Activated naive CD8-positive, alpha-beta T cell treated with anti-CD3 and anti-CD28 coated beads, Interleukin-2, amount 10 ng/mL, durations not matched to agents 7 days and 5 days (primary cell): ENCODE measurements at places on chromosomes 4 and X. TPM values are rescaled to one million over a fixed set of nuclear protein-coding genes. Genes with fewer than 3 reads are reported as not detected.

- H3K27ac ChIP-seq: no peak overlapping the region
- peaks cover 5% of the 10 kb centered on the region for H3K36me3 ChIP-seq
- peaks cover 2% of the 10 kb centered on the region for H3K4me1 ChIP-seq
- H3K27me3 ChIP-seq: peaks cover 9% of the 10 kb centered on the region
- DNase-seq: no peak
These were observed 169.9 kb upstream of the RBPJ start for GRCh38 chr4:26150948-26151347.

The GAGE12G gene
- total RNA-seq: not detected

GRCh38 chr4:110610940-110611831, 11.7 kb downstream of the PITX2 start:
- H3K4me3 ChIP-seq: no peak overlapping the region
- H3K27ac ChIP-seq: no peak overlapping the region
- no peaks in the 10 kb centered on the region for H3K4me1 ChIP-seq
- DNase-seq: no peak
- H3K36me3 ChIP-seq: peaks cover 2% of the 10 kb centered on the region
- peaks cover 77% of the 10 kb centered on the region for H3K27me3 ChIP-seq

DNA sequence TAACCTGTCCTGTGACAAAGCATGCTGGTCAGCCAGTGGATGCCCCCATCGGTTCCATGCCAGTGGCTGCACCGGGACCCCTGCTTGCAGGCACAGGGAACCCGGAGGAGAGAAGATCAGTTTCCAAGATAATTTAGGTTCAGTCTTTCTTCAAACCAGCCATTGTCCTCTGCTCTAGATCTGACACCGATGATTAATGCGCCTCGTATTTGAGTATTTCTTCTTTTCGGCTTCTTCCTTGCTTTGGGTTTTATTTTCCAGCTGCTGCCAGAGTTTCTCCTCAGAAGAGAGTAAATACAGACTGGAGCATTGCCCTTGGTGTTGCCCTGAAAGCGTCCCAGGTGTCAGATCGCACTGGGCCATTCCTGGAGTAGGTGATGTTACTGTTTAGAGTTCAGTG, 19.2 kb upstream of the BCOR start:
- peaks cover 11% of the 10 kb centered on the region for H3K4me1 ChIP-seq
- no peak overlapping the region for H3K4me3 ChIP-seq
- H3K27ac ChIP-seq: no peak overlapping the region
- H3K36me3 ChIP-seq: no peaks in the 10 kb centered on the region

- H3K4me1 ChIP-seq: no peaks in the 10 kb centered on the region
- DNase-seq: no peak
- H3K27ac ChIP-seq: no peak overlapping the region
- no peaks in the 10 kb centered on the region for H3K36me3 ChIP-seq
- H3K4me3 ChIP-seq: no peak overlapping the region
These were observed 128.3 kb upstream of the ARMCX2 start for GRCh38 chrX:101787934-101788333.

DNA sequence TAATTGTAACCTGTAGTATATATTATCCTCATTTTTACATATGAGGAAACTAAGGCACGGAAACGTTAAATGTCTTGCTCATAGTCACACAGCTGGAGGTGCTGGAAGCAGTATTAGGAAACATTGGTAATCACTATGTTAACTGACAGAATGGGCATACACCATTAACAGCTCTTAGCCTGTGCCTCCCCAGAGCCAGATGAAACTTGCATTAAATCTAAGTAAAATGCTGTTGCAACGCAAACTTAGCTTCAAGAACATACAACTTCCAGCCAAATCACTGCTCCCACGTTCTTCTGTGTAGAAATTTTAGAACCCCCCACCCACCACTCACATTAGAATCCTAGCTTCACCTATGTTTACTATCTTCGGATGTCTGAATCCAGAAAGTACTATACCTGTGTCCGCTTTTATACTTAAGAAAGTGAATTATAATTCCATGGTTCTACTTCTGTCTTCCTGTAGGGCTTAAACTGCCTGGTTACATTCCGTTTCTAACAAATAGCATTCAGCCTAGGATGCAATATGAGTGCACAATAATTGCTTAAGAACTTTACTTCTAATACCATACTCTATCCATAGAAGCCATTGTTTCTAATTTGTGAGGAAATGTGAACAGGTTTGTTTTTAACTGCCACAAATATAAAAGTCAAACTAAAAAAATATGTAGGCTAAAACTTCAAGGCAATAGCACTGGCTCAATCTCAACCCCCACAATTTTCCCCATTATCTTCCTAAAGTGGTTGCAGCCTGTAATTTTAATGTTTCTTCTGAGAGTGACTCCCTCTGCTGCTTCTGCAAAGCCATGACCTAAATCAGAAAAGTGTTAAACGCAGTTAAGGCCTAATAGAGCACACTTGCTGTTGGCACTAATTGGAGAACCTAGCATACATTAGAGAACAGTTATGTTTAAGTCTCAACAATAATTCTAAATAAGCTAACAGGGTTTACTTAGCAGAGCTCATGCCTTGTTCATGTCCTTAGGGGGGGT, 4.4 kb downstream of the UNC5C start:
- H3K4me1 ChIP-seq: peaks cover 9% of the 10 kb centered on the region
- no peaks in the 10 kb centered on the region for H3K36me3 ChIP-seq
- DNase-seq: no peak
- H3K27ac ChIP-seq: no peak overlapping the region
- H3K27me3 ChIP-seq: peaks cover 50% of the 10 kb centered on the region

The SPIN2A gene
- total RNA-seq: 1.1 TPM

- peaks cover 2% of the 10 kb centered on the region for H3K4me1 ChIP-seq
- no peak overlapping the region for H3K27ac ChIP-seq
- no peak overlapping the region for H3K4me3 ChIP-seq
- no peak for DNase-seq
- H3K36me3 ChIP-seq: peaks cover 1% of the 10 kb centered on the region
These were observed 18.8 kb downstream of the SRD5A3 start for GRCh38 chr4:55364691-55365344.

- no peaks in the 10 kb centered on the region for H3K4me1 ChIP-seq
- no peaks in the 10 kb centered on the region for H3K36me3 ChIP-seq
- H3K27me3 ChIP-seq: no peaks in the 10 kb centered on the region
- H3K27ac ChIP-seq: no peak overlapping the region
These were observed 64.6 kb upstream of the TRPC5 start for GRCh38 chrX:112147206-112147605.

DNA sequence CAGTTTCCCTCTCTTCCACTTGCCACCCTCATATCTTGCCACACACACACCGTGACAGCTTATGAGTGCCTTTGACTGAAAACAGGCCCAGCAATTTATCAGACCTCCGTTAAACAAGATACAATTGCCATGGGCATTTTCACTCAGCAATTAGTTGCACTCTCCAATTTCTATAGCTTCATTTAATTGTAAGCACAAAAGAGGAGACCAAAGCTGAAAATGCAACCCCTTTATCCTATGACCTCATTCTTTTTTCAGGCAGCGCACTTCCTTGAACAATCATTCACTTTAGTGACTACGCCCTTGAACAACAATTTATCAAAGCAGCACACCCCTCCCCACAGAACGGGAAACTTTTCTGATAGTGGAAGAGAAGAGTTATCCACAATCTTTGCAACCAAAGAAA, 4.1 kb downstream of the POF1B start:
- no peaks in the 10 kb centered on the region for H3K36me3 ChIP-seq
- H3K27me3 ChIP-seq: no peaks in the 10 kb centered on the region
- H3K27ac ChIP-seq: no peak overlapping the region
- DNase-seq: no peak
- H3K4me1 ChIP-seq: no peaks in the 10 kb centered on the region
- H3K4me3 ChIP-seq: no peak overlapping the region

GRCh38 chr4:145957302-145957701, 18.7 kb upstream of the ZNF827 start:
- no peaks in the 10 kb centered on the region for H3K4me1 ChIP-seq
- no peak for DNase-seq
- no peaks in the 10 kb centered on the region for H3K36me3 ChIP-seq

DNA sequence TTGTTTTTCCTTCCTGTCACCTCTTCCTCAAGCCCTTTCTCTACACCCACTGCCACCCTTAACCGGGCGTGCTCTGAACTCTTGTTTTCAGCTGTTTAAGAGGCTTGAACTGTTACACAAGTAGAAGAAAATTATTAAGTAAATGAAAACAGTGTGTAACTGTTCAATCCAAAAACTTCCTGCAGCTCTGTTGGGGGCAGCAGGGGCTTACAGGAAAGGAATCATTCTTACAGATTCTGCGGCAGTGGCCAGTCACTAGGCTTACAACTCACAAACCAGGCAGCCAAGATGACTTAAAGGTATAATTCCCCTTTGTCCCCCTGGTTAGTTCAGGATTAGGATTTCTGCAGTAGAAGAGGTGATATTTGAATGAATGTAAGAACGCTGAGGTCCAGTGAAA, 70.2 kb upstream of the ETNPPL start:
- no peak for DNase-seq
- H3K4me1 ChIP-seq: peaks cover 5% of the 10 kb centered on the region

DNA sequence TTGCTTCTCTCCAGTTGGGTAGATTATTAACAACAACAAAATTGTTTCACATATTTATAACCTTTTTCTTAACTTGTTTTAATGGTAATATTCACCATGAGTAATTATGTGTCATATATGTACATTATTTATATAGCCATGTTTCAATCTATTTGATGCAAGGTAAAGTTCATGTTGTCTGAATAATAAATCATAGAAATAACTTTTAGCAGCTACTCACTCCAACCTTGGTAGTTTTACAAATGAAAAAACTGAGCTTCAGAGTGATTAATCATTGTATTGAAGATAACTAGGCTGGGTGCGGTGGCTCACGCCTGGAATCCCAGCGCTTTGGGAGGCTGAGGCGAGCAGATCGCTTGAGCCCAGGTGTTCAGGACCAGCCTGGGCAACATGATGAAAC, 46.0 kb downstream of the TMA16 start:
- DNase-seq: no peak
- peaks cover 2% of the 10 kb centered on the region for H3K36me3 ChIP-seq
- H3K27me3 ChIP-seq: no peaks in the 10 kb centered on the region
- no peaks in the 10 kb centered on the region for H3K4me1 ChIP-seq
- no peak overlapping the region for H3K27ac ChIP-seq

The UCP1 gene
- total RNA-seq: not detected
